NCI-H1930 (cell line): ENCODE measurements at places on chromosomes 6 and 20.

- DNase-seq, result no peak
These were observed 85.1 kb downstream of the GJA1 start for GRCh38 chr6:121520337-121521163.

DNA sequence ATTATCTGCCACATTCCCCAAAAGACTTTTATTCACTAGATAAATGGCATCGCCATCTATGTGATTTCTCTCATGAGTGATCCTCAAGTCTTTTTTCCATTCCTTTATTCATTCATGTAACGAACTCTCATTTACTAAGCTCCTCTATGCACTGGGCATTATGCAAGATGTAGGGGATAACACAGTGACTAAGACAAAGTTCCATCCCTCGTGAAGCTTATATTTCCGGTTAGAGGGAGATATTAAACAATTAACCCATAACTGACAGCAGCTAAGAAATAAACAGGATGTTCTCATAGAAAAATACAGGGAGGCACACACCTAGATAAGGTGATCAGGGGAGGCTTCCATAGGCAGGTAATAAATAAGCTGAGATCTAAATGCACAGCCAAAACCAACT, 17.2 kb upstream of the PREX1 start:
- DNase-seq, result no peak

- no peak for DNase-seq
These were observed 19.0 kb upstream of the BLOC1S5 start for GRCh38 chr6:8082954-8083858.

DNA sequence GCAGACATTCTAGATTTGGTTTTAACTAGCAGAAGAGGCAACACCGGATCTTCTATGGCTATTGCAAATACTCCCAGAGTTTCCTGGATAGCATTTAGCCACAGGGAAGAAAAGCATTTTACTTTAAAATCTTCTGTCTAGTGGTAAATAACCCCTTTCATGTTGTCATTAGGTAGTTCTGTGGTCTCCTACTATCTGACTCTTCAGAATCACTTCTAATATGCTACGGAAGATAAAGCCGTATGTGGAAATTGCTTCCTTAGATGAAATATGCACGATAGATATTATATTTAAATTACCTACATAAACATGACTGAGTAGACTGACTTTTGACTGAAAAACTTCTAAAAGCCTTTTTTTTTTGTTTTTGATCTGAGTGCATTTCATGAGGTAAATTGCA, 759 bp downstream of the CRISP3 start:
- no peak for DNase-seq

- peak; percentile 47 for DNase-seq
These were observed 45.8 kb downstream of the FOXP4 start for GRCh38 chr6:41591859-41592502.

DNA sequence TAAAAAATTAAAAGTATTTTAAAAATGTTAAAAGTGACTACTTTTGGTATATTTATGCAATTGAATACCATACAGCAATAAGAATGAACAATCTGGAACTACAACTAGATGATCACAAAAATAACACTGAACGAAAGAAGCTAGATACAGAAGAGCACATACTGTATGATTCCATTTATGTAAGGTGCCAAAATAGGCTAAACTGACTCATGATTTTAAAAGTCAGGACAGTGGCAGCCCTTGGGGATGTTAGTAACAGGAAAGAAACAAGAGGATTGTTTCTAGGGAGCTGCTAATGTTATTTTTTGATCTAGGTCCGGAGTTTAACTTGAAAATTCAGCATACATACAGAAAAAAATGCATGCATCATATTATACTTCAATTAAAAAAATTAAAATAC, 42.3 kb downstream of the KIF13A start:
- DNase-seq, result no peak

- DNase-seq, result no peak
These were observed 59.8 kb downstream of the IGF2R start for GRCh38 chr6:160028487-160029275.

DNA sequence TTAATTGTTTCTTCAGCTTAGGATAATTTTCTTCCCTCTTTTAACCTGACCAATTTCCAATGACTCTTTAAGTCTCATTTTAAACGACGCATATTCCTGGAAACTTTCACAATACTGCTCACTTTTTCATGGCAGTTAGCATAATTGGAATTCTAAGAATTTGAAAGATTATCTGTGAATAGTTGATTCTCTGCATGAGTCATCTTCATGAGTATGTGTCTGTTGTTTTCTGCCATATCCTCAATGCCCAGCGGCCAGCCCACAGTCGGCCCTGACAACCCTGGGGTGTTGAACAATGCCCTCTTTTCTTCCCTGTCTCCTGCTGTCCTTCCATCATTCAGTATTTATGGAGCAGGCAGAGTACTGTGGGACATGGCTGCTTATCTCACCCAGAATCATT, 554.2 kb downstream of the CDH26 start:
- DNase-seq, result no peak

- no peak for DNase-seq
These were observed 17.5 kb upstream of the KCNK16 start for GRCh38 chr6:39339868-39340550.

GRCh38 chr20:5008759-5009158, 7.4 kb upstream of the SLC23A2 start:
- DNase-seq, result no peak

GRCh38 chr6:72363844-72364740, 257.8 kb upstream of the KCNQ5 start:
- no peak for DNase-seq

- no peak for DNase-seq
These were observed 24.9 kb downstream of the BLTP3A start for GRCh38 chr6:34816635-34817301.
